ENCODE measurements at places on chromosomes 13 and 19.

- DNase-seq: no peak
These were observed 5.1 kb upstream of the SIGLEC7 start for GRCh38 chr19:51136851-51137551.

GRCh38 chr13:34462843-34463242, 479.2 kb upstream of the NBEA start:
- DNase-seq: no peak

DNA sequence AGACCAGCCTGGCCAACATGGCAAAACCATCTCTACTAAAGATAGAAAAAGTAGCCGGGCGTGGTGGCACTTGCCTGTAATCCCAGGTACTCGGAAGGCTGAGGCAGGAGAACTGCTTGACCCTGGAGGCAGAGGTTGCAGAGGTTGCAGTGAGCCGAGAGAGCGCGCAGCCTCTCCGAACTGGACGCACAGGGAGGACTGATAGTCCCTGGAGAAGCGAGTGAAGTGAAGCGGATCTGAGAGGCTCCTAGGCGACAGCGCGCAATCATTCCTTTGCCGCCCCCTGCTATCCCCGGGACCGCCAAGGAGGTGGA, 233 bp downstream of the ZNF561 start:
- DNase-seq: no peak

- no peak for DNase-seq
These were observed 10.5 kb upstream of the OVOL3 start for GRCh38 chr19:36100476-36100875.
